ELF-1 (cell line): ENCODE measurements at places on chromosomes 16 and 17.

DNA sequence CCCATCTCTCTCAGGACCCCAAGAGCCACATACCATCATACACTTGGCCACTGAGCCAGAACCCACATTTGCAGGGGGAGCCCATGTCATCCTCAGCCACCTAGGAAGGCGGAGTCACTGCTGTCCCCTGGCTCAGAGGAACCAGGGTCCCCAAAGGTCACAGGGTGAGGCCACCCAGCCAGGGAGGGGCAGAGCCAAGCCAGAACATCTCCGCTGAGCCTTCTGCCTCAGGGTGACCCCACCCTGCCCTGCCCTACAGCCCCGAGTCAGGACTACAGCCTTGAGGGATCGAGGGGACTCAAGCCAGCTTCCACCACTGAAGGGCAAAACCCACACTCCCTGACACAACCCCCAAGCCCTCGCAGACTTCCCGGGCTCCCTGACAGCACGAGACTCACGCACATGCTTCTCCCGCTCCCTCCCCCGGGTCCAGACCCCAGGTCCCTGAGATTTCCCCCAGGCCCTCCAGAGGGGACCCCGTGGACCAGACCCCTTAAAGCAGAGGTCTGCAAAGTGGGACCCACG lies 17.4 kb downstream of the PIEZO1 start:
- DNase-seq = no peak

GRCh38 chr16:50195276-50195675 lies 42.2 kb downstream of the TENT4B start:
- no peak for DNase-seq

DNA sequence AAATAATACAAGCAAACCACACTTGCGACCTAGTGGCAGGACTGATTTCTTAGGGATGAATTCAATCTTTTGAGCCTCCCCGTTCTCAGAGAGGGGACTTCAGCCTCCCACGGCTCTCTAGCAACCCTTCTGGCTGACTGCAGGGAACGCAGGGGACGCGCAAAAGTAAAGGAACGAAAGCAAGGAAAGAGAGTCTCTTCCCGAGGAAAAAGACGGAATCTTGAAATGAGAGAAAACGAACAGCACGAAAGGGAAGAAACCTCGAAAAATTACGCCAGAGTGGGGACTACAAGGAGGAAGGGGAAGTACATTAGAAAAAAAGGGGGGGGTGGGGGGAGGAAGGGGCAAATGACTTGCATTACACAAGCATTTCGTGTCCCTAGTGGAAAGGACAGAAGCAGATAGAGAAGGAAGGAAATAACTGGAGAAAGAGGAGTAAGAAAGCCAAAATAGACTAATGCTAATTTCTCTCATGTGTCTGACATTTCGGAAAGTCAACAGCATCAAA lies 1.2 kb downstream of the GRB2 start:
- peak; percentile 75 for DNase-seq

- DNase-seq = no peak
Observed at GRCh38 chr16:49484936-49485335, 111.3 kb downstream of the C16orf78 start.

DNA sequence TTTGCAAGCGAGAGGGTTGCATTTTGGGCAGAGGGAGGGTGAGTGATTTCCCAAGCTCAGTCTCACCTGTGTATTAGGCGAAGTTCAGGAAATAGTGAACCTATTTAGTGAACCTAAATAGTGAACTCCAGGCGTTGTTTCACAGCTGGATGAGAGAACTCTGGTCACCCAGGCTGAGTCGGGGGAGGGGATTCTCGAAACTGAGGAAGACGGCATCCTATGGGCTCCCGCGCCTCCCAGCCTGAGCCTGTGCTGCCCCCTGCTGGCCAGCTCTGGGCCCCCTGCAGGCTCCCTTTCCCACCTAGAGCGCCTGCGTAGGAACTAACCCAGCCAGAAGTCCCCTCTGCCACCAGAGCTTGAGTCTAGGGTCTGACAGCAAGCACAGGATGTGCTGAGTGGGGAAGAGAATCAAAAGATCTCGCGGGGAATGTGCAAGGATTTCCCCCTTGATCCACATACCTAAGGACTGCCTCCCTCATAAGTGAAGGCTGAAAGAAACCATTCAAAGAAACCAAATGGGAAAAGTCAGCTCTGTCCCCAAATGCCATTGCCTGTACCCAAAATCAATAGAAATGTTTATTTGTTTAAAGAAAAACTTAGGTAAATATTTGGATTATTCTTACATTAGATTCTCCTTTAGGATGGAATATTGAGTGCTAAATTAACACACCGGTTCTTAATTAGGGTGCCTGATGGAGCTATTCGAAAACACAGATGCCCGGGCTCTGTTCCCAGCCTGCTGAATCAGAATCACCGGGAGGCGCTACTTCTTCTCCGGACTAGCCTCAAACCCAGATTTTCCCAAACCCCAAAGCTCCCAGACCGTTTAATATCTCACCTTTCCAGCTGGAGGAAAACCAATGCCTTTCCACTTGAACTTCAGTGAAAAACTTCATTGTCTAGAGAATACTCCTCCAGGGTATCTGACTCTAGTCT lies 14.8 kb upstream of the MARVELD3 start:
- peak; percentile 94 for DNase-seq

GRCh38 chr17:69581061-69581961 lies 166.8 kb downstream of the MAP2K6 start:
- no peak for DNase-seq

DNA sequence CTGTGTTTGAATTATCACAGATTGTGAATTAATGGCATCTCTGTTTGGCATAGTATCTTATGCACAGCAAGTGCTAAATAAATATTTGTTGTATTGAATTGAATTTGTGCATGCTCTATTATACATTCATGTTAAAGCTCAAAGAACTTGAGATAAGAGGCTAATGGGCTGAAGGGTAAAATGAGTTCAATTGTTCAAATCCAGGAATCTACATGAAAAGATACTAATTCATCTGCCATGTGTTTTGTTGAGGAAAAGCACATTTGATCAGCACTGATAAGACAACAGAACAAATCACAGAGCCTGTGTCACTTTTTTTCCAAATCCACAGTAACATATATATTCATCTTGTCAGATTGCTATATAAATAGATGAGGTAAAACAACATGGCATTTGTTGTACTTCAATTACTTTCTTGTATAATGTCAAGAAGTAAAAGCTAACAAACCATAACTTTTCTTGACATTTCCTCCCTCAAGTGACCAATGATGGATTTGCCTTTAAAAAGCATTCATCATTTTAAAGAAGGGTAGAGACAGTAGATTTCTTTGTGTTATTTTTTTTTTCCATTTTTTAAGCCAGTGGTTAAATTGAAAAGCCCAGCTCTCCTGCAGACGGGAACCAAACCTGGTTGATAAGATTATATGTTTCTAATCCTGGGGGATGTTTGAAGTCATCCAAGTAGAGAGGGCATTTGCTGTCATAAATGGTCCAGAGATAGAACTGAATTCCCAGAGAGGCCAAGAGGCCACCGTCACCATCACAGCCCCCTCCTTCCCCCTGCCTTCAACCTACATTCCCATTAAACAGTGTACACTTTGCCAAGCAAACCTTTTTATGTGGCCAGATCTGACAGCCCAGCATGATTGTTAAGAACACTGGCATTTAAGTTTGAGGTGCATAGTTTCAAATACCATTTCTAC lies 123.0 kb downstream of the CHD9NB start:
- DNase-seq = no peak

- peak; percentile 59 for DNase-seq
Observed at GRCh38 chr17:4858068-4858881, 25.1 kb downstream of the MINK1 start.

GRCh38 chr17:34133350-34133749 lies 121.7 kb upstream of the CCL2 start:
- DNase-seq = no peak

DNA sequence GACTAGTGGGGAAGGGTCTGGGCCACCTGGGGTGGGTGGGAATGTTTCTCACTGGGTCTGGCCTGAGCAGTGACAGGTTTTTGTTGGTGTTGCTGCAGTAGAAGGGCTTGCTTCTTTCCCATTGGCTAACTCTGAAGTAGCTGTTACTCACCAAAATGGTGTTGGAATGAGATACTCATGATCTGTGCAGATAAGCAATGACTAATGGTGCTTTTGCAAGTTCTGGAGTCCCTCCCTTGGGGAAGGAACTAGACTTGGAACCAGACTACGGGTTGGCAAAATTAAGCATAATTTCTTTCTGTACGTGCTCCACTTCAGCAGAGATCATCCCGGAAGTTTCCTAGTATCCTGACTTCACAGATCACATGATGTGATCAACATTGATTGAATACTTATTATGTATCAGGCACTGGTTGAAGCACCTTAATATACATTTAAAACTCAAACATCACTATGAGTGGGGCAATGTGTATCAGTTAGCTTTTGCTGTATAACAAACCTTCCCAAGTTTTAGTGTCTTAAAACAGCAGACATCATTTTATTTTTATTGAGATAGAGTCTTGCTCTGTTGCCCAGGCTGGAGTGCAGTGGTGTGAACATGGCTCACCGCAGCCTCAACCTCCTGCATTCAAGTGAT lies 30.1 kb downstream of the CHP2 start:
- no peak for DNase-seq

DNA sequence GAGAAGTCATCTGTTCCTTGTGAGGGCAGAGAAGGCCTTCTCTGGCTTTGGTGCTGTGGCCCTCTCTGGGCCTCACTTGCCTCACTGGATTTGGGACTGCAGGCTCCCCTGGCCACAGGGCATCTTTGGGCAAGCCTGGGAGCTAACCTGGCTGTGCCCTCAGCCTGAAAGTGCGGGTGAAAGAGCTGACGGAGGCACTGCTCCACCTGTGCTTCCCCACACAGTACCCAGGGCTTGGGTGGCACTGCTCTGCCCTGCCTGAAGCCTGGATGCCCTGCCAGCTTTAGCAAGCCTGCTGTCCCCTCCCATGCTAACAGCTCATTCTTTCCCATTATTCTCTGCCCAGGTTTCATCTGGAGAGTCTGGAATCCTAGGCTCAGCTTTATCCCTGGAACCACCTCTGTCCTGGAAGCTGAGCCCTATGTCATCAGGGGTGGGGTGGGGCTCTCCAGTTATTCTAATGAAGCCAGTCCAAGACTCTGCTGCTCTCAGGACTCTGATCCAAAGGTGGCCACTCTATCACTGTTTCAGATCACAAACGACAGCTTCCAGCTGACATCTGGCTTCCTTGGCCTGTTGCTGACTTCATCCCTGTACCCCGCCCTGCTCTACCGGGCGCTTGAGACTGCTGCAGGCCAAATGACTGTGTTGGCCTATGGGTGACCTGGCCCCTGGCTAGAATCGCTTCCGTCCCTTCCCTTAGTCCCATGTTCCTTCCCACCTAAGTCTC lies 29.3 kb downstream of the HIC1 start:
- DNase-seq = peak; percentile 66
